ENCODE measurements at places on chromosomes 16 and 17.

DNA sequence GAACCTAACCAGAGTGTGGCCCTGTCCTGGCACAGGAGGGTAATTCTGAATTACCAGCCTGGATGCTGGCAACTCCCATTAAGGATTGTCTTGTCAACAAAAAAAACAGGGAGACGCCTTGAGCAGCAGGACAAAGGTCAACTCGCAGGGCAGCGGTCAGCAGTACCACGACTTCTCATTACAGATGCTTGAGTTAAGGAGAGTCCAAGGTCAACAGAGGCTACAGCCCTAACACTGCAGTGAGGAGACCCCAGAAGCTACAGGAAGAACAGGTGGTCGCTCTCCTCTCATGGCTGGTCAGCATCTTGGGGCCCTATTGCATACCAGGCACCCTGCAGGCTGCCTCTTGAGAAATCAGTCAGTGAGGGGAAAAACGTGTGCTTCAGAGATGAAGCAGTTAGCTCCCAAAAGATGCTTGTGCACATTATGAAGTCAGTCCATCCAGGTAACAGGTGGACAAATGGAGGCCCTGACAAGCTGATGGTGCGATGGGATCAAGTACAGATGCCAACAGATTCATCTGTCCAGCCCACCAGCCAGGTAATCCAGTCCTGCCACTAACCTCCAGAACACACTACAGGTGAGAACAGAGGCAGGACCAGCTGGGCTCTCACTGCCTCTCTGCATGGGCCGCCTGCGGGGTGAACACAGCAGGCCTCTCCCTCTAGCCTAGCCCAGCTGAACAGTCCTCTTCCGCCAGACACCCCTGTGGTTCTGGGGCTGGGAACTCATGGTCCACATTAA, 4.2 kb downstream of the CSNK1D start:
- no peak for DNase-seq

DNA sequence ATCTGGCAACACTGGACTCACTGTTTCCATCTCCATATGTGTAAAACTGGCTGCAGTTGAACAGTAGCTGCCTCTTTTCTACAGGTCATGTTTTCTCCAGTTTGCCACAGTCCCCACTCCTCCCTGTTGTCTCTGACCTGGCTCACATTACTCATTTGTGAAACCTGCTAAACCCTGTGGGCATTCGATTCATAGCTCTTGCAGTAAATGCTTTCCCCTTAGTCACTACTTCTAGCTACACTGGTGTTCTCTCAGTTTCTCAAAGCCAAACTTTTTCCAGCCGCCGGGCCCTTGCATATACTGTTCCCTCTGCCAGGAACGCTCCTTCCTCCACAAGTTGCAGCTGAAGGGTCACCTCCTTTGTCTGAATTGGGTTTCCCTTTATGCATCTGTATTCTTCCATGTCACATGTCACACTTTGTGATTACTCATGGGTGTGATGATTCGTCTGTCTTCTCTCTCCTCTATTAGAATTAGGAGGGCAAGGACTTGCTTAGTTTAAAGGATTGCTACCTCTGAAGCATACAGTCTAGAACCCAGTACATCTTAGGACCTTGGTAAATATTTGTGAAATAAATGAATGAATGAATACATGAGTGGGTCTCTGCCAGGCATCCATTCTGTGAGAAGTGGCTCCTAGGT, 15.0 kb upstream of the MT4 start:
- no peak for DNase-seq

DNA sequence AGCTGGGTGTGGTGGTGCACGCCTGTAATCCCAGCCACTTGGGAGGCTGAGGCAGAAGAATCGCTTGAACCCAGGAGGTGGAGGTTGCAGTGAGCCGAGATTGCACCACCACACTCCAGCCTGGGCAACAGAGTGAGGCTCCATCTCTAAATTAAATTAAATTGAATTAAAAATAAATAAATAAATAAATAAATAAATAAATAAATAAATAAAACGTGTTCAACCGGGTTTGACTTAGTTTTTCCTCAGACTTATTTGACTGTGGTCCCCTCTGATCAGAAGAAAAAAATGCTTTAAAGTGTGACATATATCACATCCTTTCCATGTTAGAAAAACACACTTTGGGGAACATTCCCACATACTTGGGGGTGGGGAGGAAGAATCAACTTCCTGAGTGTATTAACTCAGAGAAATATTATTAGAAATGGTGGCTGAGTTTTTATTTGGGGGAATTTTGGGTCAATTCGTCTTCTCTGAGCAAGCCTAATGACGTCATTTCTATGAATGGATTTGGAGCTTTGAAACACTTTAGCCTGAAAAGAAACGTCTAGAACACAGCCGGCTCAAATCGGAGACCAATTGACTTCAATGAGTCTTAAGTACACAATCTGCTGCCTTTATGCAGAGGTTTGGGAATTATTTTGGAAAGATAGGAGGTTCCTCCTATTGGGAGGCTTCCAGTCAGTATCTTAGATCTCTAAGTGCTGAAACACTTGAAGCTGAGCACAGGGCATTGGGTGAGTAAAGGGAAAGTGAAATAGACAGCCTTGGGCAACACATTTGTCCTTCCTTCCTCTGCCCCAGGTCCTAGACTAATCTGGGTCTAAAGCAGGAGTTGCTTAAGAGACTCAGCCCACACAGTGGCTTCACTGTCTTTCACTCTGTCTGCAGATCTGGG, 132.6 kb downstream of the PITPNC1 start:
- DNase-seq, result peak; percentile 20

- DNase-seq, result no peak
Measured at GRCh38 chr16:59543641-59544040, 809.5 kb upstream of the GOT2 start.

DNA sequence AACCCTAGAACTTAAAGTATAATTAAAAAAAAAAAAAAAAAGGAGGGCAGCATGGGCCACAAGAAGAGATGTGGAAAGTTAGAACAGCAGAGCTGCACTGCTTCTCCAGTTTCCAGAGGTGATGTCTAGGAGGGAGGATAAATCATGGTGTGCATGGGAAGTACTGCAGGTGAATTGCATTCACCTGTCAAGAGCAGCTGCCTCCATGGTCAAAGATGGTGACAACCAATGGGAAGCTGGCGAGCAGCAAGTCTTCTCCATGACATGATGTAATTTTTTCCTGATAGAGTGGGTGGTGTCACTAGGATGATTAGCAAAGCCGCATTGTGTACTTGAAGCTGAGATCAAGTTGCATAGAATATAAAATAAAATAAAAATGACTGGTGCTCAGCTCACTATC, 95.6 kb upstream of the HS3ST4 start:
- DNase-seq, result no peak

DNA sequence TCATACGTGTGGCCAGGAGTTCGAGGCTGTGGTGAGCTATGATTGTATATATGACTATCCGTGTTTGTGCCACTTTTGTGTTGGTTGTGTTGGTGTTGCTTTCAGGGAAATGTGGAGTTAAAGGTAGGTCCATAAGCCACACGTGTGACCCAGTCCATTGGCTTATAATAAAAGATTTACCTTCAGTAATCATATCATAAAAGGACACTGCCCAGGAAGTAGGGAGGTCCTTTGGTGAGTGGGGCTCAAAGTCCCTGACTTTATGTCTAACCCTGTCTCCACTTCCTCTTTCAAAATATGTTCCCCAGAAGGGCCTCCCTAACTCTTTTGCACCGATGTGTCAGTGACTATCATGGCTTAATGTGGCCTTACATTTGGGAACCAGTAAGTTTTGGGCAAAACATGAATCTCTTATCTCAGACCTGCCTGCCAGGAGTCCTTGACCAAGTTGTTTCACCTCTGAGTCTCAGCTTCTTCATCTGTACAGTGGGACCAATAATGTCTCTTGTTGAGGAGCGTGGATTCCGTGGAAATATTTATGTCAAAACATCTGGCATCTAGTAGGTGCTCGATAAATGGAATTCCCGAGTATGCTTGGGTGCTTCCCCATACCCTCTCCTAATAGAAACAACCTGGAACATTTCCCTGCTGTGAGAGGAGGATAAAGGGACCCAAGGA, 4.8 kb downstream of the TNP2 start:
- DNase-seq, result no peak

DNA sequence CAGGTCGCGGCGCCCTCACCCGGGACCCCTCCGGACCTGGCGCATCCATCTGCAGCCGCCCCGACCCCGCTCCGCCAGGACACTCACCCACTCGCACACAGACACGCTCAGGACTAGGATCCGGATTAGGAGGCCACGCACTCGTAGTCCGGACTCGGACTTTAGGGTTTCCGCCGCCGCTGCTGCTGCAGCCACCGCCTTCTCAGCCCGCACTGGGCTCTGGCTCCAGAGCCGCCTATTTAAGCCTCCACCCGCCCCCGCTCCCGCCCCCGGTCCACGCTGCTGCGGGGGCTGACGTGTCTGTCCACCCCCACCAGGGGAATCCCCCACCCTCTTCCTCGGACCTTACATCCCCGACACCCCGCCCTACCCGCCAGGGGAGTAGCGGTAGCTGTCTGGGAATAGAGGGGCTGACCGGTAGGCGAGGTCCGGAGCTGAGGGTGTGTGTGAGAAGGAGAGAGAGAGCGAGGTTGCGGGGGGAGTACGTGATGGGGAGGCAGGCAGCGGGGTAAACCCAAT, at the start of gene RRAD:
Gene RRAD, minus strand, starts transcription at position 214 of the 519 bp plus-strand sequence. CDS start 356 bp downstream, outside the sequence.
- no peak for DNase-seq

DNA sequence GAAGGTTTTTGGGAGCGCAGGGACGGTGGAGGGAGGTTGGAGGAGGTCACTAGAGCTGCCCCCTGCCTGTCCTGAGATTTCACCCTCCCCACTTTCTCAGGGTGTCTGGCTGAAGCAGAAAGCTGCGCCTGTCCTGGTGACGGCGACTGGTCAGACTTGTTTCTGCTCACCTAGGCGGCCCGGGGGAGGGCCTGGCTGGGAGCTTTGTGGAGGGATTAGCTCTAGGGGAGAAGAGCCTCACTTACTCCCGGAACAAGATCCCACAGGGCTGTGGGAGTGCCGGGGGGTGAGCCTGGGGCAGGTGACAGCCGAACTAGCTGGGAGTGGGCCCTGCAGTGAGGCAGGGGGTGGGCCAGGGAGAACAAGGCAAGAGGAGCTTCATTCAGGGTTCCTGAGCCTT, 11.5 kb downstream of the NHERF1 start:
- DNase-seq, result peak; percentile 84

DNA sequence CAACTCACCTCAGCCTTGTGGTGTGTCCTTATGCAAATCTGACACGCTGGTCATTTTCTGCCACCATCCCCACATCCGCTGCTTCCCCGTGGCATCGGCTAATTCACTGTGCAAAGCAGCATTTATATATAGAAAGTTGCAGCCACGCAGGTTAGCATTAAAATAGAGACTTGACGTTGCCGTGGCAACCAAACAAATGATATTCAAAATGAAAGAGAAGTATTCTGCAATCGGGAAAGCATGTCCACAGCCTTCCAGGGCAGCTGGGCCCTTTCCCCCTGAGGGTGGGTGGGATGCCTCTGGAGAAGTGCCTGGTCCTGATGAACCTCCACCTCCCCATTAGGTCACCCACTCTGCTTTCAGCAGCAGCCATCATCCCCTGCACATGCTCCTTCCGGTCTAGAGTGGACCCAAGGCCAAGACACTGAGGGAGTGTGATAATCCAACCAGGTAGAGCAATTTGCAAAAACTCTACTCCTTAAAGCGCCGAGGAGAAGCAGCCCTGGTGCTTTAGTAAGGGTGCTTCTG, 138.7 kb downstream of the GAS7 start:
- no peak for DNase-seq

- no peak for DNase-seq
Measured at GRCh38 chr17:49741009-49741691, 22.8 kb downstream of the FAM117A start.

- no peak for DNase-seq
Measured at GRCh38 chr16:51416926-51417325, 265.9 kb upstream of the SALL1 start.

DNA sequence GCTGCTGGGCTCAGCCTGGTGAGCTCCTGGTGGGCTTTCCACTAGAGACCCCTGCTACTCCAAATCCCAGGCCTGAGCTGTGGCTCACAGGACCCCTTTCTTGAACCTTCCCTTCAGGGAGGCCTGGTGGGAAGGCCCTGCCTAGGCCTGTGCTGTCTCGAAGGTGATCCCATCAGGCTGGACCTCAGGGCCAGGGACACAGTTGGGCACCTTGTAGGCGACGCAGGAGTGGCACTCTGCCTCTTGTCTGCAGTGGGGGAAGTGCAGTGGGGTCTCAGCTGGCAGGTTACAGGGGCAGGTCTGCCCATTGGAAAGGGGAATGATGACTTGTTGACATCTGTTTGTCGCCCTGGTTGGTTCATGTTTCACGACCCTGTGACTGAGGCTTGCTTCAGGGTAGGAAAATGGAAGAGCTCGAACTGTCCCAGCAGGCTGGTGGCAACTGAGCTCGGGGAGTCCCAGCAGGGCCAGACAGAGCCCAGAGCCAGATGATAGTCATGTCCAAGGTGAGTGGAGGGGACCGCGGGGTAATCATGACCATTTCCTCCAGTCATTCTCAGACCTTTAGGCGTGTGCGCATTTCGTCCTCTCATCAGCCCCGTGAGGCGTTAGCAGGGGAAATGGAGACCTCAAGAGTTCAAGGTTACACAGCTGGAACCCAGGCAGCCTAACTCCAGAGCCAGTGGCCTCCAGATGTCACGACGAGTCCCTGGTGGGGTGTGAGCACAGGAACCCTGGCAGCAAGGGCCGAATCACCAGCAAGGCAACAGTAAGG, 11.3 kb downstream of the CMIP start:
- DNase-seq, result no peak

GRCh38 chr17:67441052-67441895, 64.2 kb downstream of the PITPNC1 start:
- peak; percentile 34 for DNase-seq

- DNase-seq, result peak; percentile 88
Measured at GRCh38 chr17:4719684-4720221, 9.3 kb downstream of the ARRB2 start.

DNA sequence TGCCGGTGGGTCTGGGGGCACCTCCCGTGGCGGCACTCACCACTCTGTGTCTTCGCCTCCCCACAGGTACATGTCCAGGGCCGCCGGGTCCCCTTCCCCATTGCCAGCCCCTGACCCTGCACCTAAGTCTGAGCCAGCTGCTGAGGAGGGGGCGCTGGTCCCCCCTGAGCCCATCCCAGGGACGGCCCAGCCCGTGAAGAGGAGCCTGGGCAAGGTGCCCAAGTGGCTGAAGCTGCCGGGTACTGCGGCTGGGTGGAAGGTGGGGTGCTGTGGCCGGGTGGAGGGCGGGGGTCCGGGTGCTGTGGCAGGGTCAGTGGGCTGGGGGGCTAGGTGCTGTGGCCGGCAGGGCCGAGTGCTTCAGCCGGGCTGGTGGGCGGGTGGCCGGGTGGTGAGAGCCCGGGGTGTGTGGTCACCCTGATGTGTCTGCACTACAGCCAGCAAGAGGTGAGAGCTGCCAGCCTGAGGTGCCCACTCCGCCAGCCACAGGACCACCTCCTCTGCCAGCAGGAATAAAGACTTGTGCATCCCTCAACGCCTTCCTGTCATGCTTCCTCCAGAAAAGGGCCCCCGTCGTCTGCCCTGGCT, 5.7 kb downstream of the CENPX start:
- DNase-seq, result no peak

GRCh38 chr17:10111907-10112452, 86.4 kb downstream of the GAS7 start:
- no peak for DNase-seq

DNA sequence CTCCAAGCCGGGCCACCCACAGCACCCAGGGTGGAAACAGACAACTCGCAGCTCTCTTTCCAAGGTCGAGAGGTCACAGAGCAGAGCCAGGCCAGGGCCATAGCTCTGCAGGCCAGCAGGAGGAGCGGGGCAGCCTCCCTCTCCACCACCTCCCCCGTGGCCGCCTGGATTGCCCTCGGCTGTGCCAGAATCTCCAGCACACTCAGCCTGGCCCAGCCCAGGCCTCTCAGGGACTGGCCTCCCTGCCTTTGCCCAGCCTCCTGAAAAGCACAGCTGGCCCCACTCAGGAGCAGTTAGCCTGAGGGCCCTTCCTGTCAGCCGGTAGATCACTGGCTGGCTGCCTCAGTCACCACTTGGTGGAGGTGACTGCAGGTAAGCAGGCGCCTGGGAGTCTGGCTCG, 85.8 kb upstream of the SEC14L1 start:
- DNase-seq, result no peak

Measured in NCI-H82 (cell line).